ENCODE measurements at places on chromosomes 12 and 14.

DNA sequence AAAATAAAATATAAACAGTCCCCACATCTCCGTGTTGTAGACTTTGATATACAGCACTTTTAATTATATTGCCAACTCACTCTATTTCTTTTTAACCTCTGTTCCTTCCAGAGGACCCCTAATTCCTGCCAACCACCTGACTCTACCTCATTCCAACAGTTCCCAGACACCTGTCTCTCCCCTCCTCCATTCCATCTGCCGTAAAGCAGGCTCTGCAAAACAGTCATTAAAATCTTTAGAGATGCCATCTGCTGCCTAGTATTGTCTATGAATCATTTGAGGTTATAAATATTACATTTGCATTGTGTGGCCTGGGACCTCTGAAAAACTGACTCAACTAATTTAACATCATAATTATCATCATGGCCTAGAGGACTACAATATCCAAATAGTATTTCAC, 148.8 kb upstream of the DCN start:
- DNase-seq, result no peak

DNA sequence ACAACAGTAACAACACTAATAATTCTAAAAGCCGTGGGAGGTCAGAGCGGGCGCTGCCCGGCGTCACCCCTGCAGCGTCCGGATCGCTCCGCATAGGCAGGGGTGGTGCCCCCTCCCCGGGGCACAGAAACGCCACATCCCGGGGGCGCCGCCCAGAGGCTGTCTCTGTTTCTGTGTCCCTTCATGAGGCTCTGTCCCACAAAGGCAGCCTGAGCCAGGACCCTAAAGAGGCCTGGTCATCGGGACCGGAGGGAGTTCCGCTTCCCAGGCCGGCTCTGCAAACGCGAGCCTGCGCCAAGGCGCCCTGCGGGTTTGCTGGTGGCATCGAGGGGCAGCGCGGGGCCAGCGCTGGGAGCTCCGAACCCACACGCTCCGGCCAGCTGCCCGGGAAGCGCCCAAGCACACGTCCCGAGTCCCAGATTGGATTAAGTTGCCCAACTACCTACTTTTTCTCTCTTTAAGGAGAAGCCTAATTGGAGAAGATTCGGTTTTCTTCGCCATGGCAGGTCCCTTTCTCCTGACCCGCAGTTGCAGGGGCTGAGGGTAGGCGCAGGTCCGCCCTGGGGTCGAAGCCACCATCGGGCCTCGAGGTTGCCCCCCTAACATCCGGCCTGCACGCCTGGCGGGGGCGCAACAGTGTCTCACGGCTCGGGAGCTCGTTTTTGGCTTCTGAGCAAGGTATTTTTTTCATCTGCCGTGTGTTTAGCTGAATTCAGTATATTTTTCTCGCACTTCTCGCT, 421.7 kb downstream of the VRK1 start:
- DNase-seq, result no peak

DNA sequence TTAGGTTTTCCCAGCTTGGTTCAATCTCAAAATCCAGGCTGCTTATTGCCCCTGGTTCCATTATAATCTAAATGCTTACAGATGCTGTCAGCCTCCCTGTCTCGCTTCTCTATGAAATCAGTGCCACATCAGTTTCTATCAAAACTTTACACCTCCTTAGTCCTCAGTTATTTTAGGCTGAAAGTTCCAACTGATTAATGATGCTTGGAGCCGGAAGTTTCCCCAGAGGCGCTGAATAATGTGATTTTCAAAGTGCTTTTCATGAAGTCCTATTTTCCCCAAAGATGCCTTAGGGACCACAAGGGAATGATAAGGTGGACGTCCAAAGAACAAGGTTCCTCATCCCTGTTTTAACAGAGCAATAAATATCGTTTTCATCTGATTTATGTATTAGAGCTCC, 262.4 kb upstream of the RMST start:
- no peak for DNase-seq

DNA sequence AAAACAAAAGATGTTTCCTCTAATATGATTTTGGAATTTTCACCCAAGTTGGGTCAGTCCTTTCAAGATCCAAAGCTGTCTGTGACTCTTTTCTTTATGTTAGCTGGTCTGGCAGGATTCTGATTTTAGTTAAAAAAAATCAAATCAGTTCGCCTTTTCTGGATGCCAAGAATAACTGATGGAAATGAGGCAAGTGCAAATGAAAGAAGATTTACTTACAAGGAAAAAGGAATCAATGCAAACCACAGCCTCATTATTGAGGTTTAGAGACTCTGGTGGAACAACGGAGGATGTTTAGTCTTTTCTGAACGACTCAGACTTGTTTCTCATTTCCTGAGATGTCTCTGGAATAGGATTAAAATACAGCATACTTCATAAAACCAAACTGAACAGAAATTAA, 117.0 kb upstream of the DYRK2 start:
- peak; percentile 51 for DNase-seq

DNA sequence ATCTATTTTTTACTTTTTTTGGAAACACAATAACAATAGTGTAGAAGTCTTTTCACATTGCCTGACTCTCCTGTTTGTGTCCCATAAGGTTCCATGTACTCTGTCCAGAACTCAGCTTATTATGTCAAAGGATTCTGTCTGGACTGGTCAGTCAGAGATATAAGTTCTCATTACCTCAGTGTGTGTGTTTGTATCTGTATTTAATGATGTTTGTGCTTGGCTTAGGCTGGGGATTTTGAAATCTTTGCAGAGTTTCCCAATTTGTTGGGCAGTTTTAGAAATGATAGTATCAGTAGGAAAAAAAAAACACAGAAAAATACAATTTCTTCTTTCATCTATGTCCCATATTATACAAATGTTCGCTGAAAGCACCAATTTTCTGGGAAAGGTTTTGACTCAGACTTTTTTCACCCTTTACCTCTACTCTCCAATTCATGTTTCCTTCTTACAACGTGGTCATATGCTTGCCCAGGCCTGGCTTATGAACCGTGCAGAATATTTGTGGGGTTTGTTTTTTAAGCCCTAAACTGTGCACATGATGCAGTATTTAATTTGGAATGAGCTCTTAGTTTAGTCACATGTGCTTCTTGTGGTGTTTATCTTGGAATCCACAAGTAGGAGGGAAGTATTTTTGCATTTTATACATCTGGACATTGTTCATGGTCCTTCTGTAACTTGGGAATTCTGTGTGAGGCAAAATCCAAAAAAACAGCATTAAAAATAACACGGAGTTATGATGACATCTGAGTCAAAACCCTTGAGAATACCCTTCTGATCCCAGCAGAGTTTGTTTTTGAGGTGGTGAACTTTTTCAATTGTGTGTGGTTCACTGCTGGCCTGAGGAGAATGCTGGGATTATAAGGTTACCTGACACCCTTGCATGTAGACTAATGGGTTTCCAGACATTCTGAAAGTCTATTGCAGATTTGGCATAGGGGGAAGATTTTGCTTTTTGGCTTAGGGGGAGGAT, 121.2 kb downstream of the RAD51B start:
- DNase-seq, result peak; percentile 88

- no peak for DNase-seq
Observed at GRCh38 chr14:105153739-105154475, 14.7 kb downstream of the JAG2 start.

- no peak for DNase-seq
Observed at GRCh38 chr12:96085475-96085874, 50.1 kb upstream of the LTA4H start.

- peak; percentile 98 for DNase-seq
Observed at GRCh38 chr12:11580125-11580751, 69.2 kb upstream of the ETV6 start.

DNA sequence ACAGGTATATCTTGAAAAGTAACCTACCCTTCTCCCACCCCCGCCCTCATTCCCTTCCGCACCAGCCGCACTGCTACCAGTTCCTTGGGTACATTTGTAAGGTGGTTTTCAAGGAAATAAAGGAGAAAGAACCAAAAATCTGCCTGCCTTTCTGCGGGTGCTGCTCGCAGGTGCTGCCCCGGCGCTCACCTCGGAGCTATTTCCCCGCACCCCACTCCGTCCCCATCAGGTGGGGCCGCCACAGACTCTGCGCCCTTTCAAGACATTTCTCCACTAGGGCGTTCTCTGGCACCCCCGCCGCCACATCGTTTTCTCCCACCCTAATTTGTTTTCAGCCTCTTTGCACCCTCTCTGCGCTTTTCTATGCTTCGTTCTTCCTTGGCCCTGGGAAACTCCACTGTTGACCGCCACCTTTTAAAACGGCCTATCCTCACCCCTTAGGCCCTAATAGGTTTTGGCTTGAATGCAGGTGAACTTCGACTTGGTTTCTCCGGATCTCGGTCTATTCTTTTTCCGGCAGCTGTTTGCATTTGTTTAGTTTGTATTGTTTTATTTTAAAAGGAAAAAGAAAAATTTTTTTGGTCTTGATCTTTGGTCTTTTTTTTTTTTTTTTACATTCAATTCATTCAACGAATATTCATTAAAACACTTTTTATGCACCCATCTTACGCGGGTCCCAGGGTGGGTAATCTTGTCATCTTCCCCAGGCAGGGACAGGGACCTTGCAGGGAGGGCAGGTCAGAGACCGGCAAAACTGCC, 3.0 kb downstream of the VSX2 start:
- DNase-seq, result no peak

DNA sequence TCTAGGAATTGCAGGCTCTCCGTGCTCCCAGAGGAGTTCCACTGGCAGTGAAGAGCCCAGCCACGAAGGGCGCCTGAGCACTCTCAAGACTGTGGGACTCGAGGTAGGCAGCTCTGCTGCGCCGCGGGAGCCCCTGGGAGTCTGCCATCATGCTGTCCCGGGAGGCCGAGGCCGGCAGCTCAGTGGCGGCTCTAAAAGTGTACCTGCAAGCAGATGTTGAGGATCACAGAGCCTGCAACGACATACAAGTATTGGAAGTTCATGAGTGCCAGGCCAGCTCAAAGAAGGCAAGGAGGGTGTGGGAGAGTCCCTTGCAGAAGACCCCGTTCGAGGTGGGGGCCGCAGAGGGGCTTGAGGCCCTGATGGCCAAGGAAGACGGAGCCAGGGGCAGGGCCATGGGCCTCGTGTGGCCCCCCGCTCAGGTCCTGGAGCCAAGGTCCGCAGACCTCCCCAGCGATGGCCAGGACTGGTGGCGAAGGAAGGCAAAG, 62.7 kb downstream of the MUCL1 start:
- DNase-seq, result no peak

DNA sequence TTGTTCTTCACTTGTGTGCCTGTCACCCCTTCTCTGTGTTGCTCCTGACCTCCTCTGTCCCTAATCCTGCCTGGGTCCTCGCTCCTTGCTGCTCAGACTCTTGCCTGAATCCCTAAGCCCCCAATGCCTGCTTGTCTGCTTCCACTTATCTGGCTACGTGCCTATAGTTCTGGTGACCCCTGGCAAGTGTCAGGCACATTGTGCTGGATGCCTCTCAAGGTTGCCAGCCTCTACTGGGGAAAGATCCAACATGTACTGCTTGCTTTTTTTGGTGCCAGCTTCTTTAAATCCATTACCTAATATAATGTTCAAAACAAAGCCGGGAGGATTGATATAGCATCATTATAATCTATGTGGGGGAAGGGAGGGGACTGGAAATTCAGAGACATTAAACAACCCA, 448.0 kb upstream of the CCDC196 start:
- no peak for DNase-seq

DNA sequence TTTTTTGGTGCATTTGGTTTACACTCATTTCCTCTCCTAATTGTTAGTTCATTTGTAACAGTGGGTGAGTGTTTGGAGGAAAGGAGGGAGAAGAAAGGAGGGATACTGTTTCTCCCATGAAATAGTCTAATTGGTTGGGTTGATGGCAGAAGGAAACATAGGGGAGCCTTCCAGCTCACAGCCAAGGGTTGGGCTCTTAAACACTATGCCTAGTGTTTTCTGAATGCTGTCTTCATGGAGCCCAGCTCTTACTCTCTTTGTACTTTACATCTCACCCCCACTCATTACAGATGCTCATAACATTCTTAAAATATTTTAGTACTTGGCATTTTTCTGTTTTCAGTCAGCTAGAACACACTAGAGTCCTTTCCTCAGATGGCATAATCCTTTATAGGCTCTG, 38.2 kb downstream of the BAZ2A start:
- peak; percentile 76 for DNase-seq

GRCh38 chr12:113620437-113620976, 148.8 kb upstream of the LHX5 start:
- DNase-seq, result no peak

DNA sequence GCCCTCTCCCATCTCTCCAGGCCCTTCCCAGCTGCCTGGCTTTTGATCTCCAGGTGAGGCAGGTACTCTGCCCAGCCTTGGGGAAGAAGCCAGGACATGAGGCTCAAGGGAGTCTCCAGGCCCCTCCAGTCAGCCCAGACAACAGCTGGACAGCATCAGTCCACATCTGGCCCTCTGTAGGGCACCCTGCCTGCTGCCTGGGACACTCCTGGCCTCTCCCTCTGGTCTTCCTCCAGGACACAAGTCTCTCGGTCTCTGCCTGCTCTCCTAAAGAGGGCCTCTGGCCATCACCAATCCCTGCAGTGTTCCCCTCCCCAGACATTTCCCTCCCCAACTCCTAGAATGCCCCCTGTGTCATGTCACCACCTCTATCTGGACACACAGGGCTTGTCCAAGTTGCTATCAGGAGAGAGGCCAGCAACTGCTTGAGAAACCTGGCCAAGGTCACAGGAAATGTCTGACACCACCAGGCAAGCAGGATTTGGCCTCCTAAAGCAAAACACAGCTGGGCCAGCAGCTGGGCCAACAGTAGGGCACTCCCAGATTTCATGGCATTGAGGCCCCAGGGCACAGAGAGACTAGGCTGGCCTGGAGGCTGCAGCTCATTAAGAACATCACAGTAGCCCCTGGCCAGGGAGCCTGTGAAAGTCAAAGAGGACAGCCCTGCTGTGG, 29.0 kb downstream of the LTBP2 start:
- peak; percentile 68 for DNase-seq

- DNase-seq, result no peak
Observed at GRCh38 chr14:23080474-23080873, 14.5 kb downstream of the ACIN1 start.

DNA sequence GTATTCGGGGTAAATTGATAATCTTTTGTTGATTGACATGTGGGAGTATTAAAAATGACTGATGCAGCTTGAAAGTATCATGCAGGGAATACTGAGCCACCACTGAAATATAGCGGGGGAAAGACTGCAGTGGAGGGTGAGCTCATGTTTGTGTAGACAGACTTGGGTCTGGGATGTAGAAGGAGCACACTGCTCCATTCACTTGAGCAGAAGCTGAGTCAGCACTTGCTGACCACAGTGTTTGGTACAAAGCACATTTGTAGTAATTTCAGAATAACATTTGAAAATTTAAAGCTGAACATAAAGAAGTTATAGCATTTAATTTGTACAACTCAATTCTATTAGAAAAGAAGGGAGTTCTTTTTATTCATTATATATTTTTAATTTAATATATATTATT, 304.3 kb upstream of the PRICKLE1 start:
- DNase-seq, result no peak

DNA sequence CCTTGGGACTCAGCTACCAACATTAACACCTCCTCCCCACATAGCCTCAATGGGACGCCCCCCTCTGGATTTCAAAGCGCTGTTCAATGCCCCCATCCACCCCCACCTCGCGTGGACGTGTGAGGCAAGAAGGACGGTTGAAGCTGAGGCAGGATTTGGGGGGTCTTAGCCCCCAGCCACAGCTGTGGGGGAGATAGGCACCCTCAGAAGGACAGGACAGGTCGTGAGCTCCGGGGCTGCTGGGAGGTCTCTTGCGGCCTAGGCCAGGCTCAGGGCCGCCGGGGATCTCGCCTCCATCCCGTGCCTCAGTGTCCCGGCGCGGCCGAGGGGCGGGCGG, 8.3 kb upstream of the SP7 start:
- no peak for DNase-seq

GRCh38 chr14:77198561-77198960, 17.0 kb downstream of the TMEM63C start:
- DNase-seq, result no peak
